ENCODE measurements at places on chromosomes 1 and 21. TPM values are rescaled to one million over a fixed set of nuclear protein-coding genes. Genes with fewer than 3 reads are reported as not detected.

DNA sequence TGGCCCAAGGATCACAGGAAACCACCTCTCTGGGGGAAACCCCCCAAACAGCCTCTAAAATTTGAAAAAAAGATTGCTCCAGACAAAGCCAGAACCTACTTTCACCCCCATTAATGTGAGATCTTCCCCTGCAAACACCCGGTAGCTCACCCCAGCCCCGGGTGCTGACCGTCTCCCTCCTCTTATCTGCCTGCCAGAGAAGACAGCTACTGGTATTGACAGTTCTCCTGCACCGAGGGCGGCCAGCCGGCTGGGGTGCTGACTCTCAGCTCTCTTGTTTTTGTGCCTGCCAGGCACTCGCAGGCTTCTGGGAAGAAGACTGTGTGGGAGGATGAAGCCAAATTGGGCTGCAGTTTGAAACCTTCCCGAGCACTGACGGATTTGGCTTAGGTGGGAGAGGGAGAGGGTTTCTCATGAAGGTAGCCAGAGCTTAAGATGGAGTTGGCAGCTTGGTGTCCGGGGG lies 48.2 kb downstream of the RASSF5 start:
- DNase-seq: no peak

- DNase-seq: peak; percentile 63
Observed at GRCh38 chr1:224502459-224503160, 68.0 kb upstream of the WDR26 start.

GRCh38 chr1:161020509-161021164 lies at the start of gene F11R:
Gene F11R (minus strand): TSS chr1:161021152. CDS start chr1:161021073, 79 bp downstream.
- peak; percentile 52 for DNase-seq

CACNA1S gene
- not detected for total RNA-seq

GNG12 gene
- total RNA-seq: 163 TPM

UBXN10 gene
- total RNA-seq: not detected
